ENCODE measurements at places on chromosomes 1 and 21.
A peak's percentile ranks its signal among the peaks of the same experiment; 100 is the strongest.

GRCh38 chr1:99464738-99465137, 181.2 kb upstream of the PALMD start:
- no peak for DNase-seq

- peak; percentile 76 for DNase-seq
These were observed 1.0 kb downstream of the YOD1 start for GRCh38 chr1:207049974-207050391.

DNA sequence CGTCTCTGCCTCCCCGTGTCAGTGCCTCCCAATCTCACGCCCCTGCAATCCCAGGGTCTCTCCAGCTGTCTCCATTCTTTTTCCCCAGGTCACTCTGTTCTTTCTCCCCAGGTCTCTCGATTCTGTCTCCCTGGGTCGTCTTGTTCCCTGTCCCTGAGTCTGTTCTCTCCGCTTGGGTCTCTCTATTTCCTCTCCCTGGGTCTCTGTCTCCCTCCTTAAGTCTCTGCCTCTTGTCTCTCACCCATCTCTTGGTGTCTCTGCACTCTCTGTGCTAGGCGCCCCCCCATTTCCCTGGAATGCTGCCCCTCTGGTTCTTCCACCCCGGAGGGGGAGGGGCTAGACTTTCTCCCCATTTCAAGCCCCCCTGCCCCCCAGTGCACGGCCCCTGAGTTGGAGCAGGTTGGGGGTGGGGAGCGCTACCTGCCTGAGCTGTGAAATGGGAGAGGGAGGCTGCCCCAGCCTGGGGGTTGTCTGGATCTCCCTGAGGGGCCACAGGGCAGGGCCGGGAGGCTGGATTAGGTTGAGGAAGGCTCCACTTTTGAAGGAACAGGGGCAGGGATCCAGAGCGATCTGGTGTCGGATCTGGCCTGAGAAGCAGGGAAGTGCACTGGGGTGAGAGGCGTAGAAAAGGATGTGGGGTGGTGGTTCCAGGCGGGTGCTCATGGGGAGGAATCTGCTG, 1.4 kb downstream of the PTPRF start:
- no peak for DNase-seq

- no peak for DNase-seq
These were observed 281.0 kb upstream of the DEPDC1 start for GRCh38 chr1:68777851-68778250.

- DNase-seq = no peak
These were observed 65.3 kb upstream of the SCYL3 start for GRCh38 chr1:169958987-169959386.

DNA sequence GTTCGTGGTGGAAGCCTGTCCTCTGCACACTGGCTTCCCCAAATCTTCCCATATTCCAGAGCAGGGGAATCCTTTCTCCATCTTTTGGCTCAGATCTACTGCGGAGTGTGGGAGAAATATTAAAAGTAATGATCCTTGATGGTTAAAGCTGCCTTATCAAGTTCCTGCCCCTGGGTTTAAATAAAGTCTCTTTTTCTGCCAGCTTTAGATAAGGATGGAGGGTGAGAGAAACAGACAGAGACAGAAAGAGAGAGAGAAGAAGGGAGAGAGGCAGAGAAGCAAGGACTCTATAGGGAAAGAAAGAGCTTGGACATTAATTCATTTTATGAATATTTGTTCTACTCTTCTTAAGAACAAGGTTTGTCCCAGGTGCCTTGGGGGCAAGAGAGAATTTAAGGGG, 98.0 kb downstream of the KCNJ15 start:
- DNase-seq = no peak

GRCh38 chr1:91513160-91513559, 12.5 kb downstream of the CDC7 start:
- no peak for DNase-seq

- no peak for DNase-seq
These were observed 3.6 kb upstream of the MXRA8 start for GRCh38 chr1:1361982-1362423.

- no peak for DNase-seq
These were observed 42.3 kb downstream of the DUSP10 start for GRCh38 chr1:221699577-221699976.

DNA sequence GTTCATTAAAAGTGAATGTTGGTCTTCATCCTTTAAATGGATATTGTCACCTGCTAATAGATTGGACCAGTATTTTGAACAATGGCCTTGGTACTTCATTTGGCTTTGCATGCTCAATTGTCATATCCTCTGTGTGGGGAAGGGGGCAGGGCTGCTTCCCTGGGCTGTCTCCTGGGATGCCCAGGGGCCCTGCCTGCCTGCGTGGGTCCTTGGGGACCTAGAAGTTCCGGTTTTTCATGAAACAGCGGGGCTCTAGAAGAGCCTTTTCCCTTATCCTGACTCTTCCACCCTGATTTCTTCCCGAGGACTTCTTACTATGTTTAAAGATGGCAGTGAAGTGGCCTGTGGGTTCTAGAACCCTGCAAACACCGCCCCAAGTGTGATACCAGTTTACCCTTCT, 97.5 kb downstream of the DISC1 start:
- no peak for DNase-seq

- no peak for DNase-seq
These were observed 312.9 kb downstream of the NFIA start for GRCh38 chr1:61395146-61395800.

- no peak for DNase-seq
These were observed 60.7 kb upstream of the DIP2A start for GRCh38 chr21:46397993-46398392.

DNA sequence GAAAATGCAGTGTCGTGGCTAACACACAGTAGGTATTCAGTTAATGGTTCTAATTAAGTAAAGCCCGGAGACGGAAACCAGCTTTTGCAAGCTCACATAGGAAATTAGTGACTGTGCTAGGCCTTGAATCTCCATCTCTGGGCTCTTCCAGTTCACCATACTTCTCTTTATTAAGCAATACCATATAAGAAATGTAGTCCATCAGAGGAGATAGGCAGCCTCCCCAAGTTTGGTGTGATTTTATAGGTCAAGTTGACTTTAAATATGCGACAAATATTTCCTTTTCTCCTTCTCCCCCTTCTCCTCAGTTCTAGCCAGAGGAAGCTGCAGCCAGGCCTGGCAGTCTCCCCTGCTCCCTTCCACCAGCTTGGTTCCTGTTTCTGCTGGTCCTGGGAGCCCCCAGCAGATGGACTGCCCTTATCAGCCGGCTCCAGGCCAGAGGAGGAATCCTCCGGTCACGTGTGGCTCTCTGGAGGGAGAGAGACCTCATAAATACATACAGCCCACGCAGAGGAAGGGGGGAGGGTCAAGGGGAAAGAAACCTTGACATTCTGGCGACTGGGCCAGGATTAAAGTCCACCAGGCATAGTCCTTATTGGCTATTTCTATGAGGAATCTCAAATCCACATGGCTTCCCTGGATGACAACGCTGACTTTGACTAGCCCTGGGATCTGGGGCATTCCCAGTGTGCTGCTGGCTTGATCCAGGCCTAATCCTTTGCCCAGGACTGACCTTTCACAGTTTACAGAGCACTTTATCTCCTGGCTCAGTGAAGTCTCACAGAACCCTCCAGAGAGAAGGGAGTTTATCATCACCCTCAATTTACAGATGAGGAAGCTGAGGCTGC, 115.1 kb upstream of the JUN start:
- DNase-seq = no peak

DNA sequence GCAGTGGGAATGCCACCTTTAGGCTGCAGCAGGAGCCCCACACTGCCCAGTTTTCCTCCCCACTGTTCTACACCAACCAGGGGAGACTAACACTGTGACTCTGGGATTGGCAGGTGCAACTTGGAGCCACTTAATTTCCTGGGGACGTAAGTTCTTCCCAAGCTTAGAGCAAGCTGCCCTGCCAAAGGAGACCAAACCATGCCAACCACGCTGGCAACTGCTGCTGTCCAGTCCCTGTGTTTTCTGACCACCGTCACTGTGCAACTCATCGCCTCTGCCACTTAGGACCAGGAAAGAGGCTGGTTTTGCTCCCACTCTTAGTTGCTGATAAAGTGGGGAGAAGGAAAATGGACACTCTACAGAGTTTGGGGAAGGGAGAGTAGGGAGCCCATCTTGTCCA, 50.5 kb downstream of the VANGL1 start:
- DNase-seq = no peak

DNA sequence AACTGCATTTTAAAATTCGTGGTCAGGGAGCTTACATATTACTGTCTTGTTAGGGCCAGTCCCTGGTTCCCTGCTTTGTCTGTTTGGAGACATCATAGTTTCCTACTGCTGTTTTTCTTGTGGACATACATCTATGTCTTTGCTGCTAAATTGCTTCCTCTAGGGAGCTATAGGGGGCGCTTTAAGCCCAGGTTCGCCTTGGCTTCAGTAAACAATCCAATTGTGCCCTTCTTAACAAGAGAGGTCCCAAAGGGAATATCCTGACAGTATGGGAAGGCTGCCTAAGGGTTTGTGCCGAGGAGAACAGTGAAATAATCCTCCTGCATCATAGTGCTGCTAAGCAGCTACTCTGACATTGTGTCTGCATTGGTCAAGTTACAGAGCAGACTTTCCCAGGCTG, 112.5 kb downstream of the USH2A start:
- DNase-seq = peak; percentile 33

GRCh38 chr1:46804027-46804889, 5.4 kb downstream of the CYP4B1 start:
- no peak for DNase-seq

GRCh38 chr1:112714313-112715263, 544 bp downstream of the PPM1J start:
- DNase-seq = no peak

DNA sequence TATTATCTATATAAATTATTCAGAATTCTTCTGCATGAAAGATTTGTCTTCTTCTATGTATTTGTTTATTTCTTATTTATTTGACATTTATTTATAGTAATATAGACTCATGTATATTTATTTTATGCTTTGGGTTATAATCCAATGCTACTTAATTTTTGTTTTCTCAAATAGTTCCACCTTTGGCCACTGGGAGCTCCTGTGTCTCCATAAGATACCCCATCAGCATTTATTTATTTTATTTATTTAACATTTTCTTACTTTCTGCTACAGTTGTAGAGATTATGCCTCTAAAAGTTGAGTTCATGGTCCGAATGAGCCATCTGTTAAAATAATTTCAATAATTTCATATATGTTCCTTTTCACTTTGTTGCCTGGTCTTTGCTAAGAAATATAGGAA, 289.4 kb downstream of the ADGRL2 start:
- no peak for DNase-seq

DNA sequence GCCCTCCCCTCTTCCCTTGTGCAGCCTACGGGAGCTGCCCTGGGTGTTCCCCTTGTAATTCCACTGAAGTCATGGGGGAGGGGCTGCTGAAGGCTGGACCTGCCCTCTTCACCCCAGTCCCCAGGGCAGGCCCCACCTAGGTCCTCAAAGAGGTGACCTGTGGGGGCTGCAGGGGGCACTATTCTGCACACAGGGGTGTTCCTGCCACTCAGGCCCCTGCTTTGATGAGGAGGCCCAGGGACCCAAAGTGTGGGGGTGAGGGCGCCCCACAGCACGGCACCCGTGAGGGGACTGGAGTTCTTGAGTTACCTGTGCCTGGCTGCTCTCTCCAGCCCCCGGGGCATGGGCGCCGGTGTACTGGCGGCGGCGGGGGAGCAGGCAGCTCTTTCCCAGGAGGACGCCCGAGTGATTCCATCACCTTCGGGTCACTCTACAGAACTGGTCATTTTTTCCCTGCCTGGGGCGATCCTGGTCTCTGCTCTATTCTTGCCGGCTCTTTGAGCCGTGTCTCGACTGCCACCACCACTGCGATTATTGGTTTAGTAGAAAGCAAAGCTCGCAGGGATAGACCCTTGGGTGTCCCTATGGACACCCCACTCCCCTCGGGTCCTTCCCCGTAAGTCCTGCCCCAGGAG, 6.9 kb upstream of the PRDM16 start:
- no peak for DNase-seq

- no peak for DNase-seq
These were observed 85.8 kb upstream of the TMPRSS2 start for GRCh38 chr21:41593760-41594138.

DNA sequence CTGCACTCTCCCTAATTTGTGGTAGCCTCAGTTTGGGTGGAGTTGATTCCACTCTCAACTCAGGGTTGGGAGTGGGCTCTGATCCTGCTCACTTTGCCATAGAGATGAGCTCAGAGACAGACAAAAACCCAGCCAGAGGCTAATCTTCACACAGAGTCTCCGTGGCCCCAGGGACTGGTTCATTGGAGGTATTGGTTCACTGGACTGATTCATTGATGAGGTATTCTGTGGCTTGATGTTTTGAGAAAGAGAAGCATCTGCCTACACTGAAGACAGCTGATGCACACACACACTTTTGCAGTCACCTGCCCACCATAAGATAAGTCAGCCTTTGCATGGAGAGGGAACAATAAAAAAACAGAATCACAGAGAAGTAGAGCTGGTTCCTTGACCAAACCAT, 183.8 kb downstream of the AJAP1 start:
- no peak for DNase-seq

GRCh38 chr1:188700116-188700515, 1777.5 kb downstream of the BRINP3 start:
- DNase-seq = no peak

DNA sequence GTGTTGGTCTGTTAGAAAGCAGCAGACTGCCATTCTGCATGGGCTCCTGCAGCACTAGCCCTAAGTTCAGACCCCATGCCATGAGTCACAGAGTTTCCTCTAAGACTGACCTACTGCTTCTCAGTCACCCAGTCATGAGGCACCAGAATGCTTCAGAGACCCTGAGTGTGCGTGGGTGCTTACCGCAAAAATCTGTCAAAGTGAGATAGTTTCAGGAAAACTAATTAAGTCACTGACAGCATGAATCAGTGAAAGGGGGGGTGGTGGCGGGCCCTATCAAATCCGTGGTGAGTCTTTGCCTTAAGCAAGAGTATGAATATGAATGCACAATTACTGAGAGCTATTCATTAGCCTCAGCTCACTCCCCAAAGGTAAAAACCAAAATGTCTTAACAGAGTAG, 98.1 kb downstream of the KCTD3 start:
- DNase-seq = no peak

- no peak for DNase-seq
These were observed 152.9 kb upstream of the HMGB4 start for GRCh38 chr1:33710967-33711366.

DNA sequence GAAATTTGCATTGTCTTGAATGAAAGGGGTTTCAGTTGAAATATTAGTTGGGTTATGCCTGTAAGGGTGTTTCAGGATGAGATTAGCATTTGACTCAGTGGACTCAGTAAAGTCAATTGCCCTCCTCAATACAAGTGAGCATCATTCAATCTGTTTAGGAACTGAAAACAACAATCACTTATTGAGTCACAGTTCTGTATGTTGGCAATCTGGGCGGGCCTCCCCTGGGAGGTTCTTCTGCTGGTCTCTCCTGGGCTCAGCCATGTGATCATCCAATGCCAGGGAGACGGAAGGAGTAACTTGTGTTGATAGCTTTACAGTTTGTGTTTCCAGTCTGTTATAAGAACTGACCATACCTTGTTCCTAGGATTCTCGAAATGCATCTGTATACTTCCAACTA, 262.9 kb upstream of the RUNX1 start:
- DNase-seq = no peak

GRCh38 chr1:183517401-183517800, 45.1 kb downstream of the SMG7 start:
- DNase-seq = no peak

- DNase-seq = peak; percentile 55
These were observed 1.9 kb downstream of the BTBD19 start for GRCh38 chr1:44810101-44810761.
